ENCODE measurements at places on chromosomes 13 and 19.

- no peak for DNase-seq
These were observed 3.1 kb downstream of the ARHGEF18 start for GRCh38 chr19:7351861-7352260.

DNA sequence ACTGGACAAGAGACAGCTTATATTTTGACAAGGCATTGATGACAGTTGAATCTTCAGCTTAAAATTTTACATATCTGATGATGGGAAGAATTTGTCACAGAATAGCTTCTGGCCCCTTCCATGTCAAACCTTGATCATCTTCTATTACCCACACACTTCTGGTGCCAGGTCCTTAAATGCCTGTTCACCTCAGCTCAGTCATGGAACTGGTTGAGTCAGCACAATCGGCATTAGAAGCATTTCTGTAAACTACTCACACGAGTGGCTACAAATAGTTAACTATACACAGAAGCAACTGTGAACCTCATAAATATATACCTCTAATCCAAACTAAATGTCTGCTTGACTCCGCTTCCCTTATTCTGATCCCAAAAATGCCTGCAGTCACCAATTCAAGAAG is 161.2 kb downstream of the FOXO1 start:
- DNase-seq: no peak

GRCh38 chr19:49590971-49591730 is at the start of gene PRR12:
PRR12 (plus strand) TSS chr19:49591182; CDS start chr19:49591655, 473 bp downstream.
- peak; percentile 76 for DNase-seq

GRCh38 chr19:2342656-2343288 is 14.3 kb downstream of the SPPL2B start:
- DNase-seq: no peak

- no peak for DNase-seq
These were observed 11.2 kb downstream of the NAXD start for GRCh38 chr13:110626521-110626920.

GRCh38 chr19:49515767-49516166 is 3.3 kb downstream of the FCGRT start:
- no peak for DNase-seq

- DNase-seq: peak; percentile 93
These were observed 16.9 kb downstream of the FAM187B start for GRCh38 chr19:35211545-35212230.

- no peak for DNase-seq
These were observed 24.3 kb downstream of the LEUTX start for GRCh38 chr19:39802958-39803357.

- DNase-seq: no peak
These were observed 505.6 kb downstream of the GPC5 start for GRCh38 chr13:91904005-91904404.

DNA sequence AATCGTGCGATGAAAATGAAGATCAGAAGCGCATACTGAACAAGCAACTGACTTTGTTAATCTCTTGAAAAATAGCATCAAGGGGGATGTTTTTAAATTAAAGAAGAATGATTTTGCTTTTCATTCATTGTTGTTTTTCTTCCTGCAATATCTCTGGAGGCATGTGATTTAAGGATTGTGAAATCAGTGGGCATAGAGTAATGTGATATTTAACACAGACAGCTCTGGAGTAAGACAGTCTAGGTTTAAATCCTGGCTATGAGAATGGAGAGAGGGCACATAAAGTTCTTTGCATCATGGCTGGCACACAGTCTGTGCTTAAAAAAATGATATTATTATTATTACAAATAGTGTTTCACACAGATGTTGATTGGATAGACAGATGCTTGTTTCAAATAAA is 243.1 kb upstream of the NBEA start:
- no peak for DNase-seq

DNA sequence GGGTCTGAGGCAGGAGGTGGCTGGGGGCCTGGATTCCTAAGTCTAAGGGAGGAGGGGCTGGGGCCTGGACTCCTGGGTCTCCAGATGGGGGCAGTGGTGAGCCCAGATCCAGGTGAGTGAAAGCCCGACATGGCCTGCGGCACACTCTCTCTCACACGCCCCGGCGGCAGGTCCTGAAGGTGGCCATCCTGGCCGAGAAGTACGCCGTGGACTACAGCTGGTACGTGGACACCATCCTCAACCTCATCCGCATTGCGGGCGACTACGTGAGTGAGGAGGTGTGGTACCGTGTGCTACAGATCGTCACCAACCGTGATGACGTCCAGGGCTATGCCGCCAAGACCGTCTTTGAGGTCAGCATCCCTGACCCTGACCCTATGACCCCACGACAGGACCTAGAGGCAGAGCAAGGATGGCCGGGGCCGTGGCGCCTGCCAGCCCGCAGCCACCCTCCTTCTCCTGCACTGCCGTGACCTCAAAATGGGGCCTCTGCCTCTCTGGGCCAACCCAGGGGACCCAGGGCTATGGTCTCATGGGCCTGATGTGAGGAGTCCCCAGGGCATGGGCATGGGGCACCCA is 13.2 kb downstream of the FUZ start:
- DNase-seq: no peak

DNA sequence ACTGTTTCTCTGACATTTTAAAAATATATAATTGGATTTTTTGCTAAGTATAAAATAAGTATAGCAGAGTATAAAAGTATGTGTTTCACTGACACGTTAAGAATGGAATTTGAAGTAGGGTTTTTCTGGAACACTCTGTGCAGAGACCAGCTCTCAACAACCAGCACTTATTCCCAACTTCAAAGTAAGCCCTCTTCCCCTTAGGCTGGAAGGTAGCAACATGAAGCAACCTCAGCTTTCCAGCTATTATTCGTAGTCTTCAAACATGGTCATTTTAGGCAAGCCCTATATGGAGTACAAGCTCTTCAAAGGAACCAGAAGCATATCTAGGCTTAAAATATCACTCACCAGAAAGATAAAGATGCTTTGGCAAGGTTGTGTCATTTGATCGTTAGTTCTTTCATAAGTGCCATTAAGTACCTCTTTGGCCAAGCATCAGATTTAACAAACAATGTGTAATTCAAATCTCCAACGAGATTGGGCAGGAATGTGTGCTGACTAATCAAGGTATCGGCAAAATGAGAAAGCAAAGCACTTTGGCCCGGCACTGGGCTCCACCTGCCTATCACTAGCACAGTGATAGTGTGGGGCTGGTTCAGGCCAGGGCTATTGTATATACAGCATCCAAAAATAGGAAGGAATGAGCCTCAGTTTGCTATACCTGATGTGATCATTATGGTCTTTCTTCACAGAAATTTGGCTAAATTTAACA is 95.9 kb upstream of the FREM2 start:
- DNase-seq: no peak

- DNase-seq: no peak
These were observed 734 bp upstream of the TRMT1 start for GRCh38 chr19:13117176-13117771.

- DNase-seq: no peak
These were observed at the start of gene CEACAM20 for GRCh38 chr19:44529536-44529935. CEACAM20 (minus strand) TSS chr19:44529675; CDS start chr19:44529509, 166 bp downstream.

DNA sequence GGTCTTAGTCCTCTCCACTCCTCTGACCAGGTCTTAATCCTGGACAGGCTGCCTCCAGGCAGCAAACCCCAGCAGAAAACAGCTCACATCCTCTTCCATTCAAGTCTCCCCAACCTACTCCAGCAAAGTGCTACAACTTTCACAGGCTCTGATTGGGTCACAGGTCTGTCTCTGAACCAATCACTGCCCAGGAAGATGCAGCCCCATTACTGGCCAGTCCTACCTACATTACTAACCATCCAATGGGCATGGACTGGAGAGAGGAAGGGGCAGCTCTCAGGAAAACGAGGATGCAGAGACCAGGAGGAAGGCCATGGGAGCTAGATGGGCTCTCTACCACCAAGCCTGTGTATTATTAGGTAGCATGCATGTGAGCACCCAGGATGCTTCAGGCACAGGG is 12.2 kb downstream of the MED26 start:
- DNase-seq: no peak

- DNase-seq: no peak
These were observed 49.2 kb downstream of the STOML3 start for GRCh38 chr13:38941353-38941945.

DNA sequence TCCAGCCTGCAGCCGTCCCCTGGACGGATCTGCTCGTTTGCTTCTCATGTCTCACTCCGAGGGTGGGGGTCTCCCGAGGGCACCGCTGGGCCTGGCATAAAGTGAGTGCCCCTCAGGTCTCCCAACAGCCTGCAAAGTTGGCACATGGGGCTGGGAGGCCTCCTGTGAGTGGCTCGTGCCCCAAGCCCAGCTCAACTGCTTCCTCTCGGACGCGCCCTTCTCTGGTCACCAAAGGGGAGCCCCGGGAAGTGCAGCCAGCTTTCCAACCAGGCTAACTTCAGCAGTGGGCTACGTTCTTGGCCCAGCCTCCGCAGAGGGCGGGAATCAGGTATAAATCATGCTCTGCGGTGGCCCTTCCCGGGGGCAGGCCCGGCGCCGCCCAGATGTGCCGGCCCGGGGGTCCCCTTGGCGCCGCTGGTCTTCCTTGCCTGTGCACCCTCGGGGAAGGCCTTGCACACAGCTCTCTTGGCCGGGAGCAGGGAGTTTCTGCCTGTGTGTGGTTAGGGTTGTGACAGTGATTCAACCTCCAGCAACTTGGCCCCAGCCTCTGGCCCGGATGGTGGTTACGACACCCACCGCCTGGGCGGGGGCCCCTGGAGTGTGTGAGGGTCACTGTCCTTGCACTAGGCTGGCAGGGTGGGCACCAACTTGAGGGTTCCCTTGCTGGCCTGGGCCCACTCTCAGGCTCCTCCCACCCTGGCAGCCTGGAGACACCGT is 20.7 kb downstream of the CEBPG start:
- peak; percentile 36 for DNase-seq

DNA sequence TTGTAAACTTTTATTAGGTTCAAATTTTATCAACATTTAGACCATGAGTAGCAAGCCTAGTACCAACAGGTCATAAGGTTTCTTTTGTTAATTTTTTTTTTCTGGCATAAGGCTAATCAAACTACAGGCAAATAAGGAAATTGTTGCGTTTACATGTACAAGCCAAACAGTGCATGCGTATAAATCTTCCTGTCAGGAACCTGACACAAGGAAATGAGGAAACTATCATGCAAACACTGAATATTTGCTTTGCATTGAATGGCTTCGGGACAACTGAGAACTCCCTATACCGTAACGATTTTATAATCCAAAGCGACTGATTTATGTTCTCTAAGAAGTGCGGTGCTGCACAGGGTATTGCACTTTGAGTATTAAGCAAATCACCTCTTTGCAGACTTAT is 133.0 kb upstream of the TRPC4 start:
- DNase-seq: no peak

GRCh38 chr13:27274631-27275030 is 4.0 kb downstream of the RASL11A start:
- no peak for DNase-seq

- no peak for DNase-seq
These were observed 25.8 kb downstream of the CACNG6 start for GRCh38 chr19:54017261-54017660.

GRCh38 chr13:51122868-51123566 is 11.9 kb upstream of the C13orf42 start:
- no peak for DNase-seq

DNA sequence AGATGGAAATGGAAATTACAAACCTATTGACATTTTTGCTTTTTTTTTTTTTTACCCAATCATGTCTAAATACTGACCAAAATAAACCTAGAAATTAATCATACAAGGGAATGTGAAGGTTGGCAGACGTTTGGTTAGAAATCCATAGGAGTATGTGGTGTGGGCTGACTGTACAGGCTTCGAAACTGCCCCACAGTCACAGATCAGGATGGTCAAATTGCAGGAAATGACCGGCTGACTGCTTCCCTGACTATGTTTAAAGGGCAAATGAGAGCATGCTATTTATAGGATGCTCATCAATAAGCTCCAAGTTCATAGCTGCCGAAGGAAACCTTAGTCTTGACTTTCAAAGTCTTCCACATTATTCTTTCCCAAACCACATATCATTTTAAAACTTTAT is 118.4 kb downstream of the COG6 start:
- no peak for DNase-seq

- peak; percentile 67 for DNase-seq
These were observed 1.7 kb downstream of the MYO1F start for GRCh38 chr19:8575467-8575997.

DNA sequence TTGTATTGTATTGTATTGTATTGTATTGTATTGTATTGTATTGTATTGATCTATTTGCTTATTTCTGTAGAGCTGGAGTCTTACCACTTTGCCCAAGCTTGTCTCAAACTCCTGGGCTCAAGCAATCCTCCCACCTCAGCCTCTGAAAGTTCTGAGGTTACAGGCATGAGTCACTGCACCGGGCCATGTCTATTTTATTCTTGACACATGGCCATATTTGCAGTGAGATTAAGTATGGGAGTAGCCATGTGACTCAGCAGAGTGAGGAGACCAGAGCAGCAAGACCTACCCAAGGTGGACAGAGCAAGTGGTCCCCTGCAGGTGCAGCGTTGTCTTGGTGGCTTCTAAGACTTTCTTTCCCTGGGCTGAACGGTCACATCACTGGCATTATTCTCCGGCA is 49.1 kb upstream of the UBAC2 start:
- no peak for DNase-seq

- peak; percentile 42 for DNase-seq
These were observed 5.8 kb upstream of the TMC4 start for GRCh38 chr19:54178581-54179261.

- no peak for DNase-seq
These were observed 3.8 kb upstream of the TEKTIP1 start for GRCh38 chr19:3535235-3535535.

- no peak for DNase-seq
These were observed 84.2 kb downstream of the TEX26 start for GRCh38 chr13:31016342-31017325.

DNA sequence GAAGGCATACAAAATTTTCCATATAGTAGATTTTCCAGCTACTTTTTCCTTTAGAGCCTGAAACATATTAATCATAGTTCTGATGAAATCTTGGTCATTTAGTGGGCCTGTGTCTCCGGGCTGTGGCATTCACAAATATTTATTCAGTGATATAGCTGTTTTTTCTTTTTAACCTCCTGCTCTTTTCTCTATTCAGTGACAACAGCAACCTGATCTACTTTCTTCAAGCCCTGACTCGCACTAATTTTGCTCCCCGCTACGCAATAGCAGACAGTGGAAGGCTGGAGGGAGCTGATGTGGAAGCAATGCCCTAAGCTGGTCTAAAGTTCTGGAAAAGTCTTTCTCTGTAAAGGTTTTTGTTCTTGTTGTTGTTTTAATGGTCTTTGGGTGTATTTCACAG is 289.7 kb downstream of the SLITRK6 start:
- DNase-seq: no peak

DNA sequence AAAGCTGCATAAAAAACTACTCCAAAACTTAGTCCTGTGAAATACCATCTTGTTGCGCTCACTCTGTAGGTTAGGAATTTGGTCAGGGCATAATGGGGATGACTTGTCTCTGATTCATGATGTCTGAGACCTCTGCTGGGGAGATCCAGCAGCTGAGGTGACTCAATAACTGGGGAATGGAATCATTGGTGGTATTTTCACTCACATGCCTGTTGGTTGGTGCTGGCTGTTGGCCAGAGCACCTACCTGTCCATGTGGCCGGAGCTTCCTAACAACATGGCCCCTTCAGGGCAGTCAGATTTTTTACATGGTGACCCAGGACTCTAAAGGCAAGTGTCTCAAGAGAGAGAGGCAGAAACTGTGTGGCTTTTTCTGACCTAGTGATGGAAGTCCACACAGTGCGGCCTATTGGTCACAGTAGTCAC is 7.4 kb upstream of the ESD start:
- DNase-seq: no peak

Data from CD4-positive, alpha-beta T cell treated with Interleukin-1 beta for 1 hour (primary cell).